Brain (organoid and tissue), 16 donors: ENCODE measurements at places on chromosomes 3 and 15.

GRCh38 chr3:58707390-58707930 is 40.9 kb upstream of the FAM3D start:
- DNase-seq = no peak

GRCh38 chr15:66718220-66718988 is 16.4 kb downstream of the SMAD6 start:
- no peak for DNase-seq

- DNase-seq = no peak
Observed at GRCh38 chr15:74301583-74302361, 65.6 kb downstream of the CCDC33 start.

- no peak for DNase-seq
Observed at GRCh38 chr3:15151166-15151565, 52.2 kb upstream of the RBSN start.

DNA sequence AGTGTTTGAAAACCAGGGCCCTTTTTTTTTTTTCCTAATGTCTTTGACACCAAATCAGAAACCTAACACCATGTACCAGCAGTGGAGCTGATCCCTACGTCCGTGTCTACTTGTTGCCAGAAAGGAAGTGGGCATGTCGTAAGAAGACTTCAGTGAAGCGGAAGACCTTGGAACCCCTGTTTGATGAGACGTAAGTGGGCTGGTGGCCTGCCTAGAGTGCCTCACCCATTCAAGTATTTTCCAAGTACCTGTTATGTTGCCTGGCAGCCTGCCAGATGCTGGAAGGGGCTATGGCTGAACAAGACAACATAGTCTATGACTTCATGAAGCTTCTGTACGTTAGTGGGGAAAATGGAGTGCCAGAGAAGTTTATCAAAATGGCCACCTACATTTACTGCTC is 39.7 kb downstream of the ESYT3 start:
- no peak for DNase-seq

GRCh38 chr3:171799501-171799900 is 10.8 kb downstream of the PLD1 start:
- DNase-seq = no peak
